ENCODE measurements at places on chromosomes 1 and 21.

- peak; percentile 60 for DNase-seq
Measured at GRCh38 chr1:75438355-75438754, 172.6 kb downstream of the SLC44A5 start.

DNA sequence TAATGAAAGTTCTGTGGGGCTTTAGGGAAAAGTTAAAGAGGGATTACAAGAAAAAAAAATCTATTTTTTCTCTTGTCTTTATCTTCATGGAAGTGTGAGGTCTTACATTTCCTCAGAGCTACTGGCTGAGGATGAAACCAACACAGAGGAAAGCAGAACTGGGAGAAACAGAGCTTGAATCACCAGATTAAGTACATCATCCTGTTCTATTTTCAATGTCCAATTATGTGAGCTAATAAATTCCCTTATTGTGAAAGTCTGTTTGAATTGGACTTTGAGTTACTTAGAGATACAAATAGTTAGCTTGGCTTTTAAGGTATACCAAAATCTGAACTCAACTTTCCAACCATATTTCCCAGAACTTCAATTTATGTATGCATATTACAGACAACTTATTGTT, 69.2 kb downstream of the LPGAT1 start:
- DNase-seq: no peak

GRCh38 chr1:19057784-19058475, 101.5 kb upstream of the IFFO2 start:
- no peak for DNase-seq

DNA sequence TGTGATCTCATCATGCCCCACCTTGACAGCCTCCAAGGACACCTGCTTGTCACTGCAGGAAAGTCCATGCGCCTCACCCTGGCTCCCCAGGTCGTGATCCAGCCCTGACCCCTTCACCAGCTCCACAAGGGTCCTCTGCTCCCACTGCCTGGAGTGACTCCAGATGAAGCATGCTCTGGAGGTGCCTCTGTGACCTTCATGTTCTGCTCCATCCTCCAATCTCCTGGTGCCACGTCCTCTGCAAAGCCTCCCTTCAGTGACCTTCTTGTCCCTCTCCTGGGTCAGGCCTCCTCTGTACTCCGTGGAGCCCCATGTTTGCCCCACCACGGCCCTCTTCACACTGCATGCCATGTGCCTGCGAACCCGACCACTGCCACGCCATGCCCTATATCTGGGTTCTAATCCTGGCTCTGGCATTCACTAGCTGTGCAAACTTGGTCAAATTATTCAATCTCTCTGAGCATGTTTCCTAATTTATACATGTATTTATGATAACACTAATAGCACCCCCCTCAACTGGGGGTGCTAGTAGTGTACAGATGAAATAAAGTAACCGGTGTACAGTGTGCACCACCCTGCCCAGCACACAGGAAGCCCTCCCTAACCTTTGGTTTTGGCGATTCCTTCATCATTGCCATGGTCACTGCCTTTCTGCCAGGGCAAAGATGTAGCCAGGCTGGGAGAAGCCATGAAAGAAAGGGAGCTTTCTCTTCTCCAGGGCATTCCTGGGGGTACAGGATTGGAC, 77.4 kb downstream of the STUM start:
- DNase-seq: no peak

GRCh38 chr1:9183898-9184297, 50.7 kb upstream of the H6PD start:
- no peak for DNase-seq

GRCh38 chr1:236181059-236181458, 38.7 kb downstream of the GPR137B start:
- no peak for DNase-seq

- no peak for DNase-seq
Measured at GRCh38 chr1:86447198-86447790, 21.4 kb upstream of the CLCA1 start.

DNA sequence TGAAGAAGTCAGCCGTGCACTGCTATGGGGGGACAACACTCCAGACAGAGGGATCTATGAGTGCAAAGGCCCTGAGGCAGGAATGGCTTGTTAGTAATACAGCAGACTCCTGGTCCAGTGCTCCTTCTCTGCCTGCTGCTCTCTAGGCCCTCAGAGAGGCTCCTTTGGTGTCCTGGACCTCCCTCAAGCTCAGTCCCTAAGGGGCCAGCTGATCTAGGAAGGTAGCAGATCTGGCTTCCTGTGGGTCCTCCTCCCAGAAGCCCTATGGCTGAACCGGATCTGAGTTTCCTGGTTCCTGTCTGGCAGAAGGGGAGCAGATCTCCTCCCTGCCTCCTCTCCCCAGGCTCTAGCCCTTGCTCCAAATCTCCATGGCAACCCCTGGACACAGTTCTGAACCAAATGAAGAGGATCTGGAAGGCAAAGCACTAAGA, at the start of gene LDLRAD2:
TSS of gene LDLRAD2 (plus strand) at position 391 of the 431 bp plus-strand sequence. CDS start 187 bp downstream, outside the sequence.
- DNase-seq: no peak

DNA sequence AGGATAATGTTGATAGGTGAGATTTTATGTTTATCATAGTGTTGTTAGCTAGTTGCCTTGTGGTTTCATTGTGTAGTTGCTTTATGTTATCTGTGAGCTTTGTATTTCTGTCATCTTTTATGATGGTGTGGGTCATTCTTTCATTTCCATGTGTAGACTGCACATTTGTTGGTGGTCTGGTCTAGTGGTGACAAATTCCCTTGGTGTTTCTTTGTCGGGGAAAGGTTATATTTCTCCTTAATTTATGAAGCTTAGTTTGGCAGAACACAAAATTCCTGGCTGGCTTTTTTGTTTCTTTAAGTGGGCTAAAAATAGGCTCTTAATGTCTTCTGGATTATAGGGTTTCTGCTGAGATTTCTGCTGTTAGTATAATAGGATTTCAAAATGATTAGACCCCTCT, 347.2 kb upstream of the ADAMTS5 start:
- no peak for DNase-seq

- DNase-seq: no peak
Measured at GRCh38 chr1:19640363-19641316, 3.5 kb upstream of the NBL1 start.

DNA sequence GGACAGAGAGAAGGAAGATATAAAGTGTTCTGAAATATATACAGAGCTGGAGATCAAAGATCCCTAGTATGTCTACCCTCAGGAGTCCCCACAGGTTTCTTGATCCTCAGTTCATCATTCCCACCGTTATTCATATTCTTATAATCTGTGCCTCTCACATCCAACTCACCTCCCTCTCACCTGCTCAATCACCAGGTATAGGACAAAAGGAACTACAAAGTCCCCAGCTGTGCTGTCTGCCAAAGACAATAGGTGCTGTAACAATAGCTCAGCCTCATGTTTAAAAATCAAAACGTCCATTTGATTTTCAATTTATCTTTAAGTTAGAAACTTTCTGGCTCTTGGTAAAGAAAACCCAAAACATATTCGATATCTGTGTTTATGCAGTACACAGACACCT, 121.1 kb upstream of the PKN2 start:
- no peak for DNase-seq

DNA sequence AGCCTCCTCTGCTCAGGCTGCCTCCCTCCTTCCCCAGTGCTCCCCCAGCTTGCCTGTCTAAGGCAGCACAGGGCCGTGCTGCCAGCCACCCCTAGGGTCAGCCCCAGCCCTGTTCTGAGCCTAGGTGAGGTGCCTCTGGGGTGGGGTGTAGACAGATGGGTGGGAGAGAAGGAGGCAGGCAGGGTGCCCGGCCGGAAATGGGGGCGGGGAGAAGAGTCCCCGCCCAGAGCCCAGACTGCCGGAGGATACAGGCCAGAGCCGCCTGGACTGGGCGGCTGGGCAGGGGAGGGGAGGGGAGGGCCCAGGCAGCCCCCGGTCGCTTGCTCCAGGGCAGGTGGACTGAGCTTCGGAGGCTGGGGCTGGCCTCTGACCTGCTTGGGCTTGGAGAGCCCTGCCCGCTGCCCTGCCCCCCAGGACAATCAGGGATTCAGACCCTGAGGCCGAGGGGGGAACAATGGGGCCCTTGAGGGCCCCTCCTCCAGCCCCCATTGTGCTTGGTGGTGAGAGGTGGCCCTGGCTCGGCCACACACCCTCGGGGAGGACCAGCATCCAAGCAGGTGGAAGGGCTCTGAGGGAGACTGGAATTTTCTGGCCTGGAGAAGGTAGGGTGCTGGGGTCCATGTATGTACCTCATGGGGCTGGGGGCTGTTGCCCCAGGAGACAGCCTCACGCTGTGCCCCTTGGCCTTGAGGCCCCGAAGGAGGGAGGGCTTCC, at the start of gene GJC2:
TSS of gene GJC2 (plus strand) at position 525 of the 714 bp plus-strand sequence. CDS start 7,829 bp downstream, outside the sequence.
- no peak for DNase-seq

GRCh38 chr1:105083611-105084010, 1333.9 kb downstream of the AMY1C start:
- DNase-seq: no peak

- no peak for DNase-seq
Measured at GRCh38 chr1:85608851-85609250, 28.3 kb downstream of the CCN1 start.

- no peak for DNase-seq
Measured at GRCh38 chr1:33322870-33323585, 2.1 kb upstream of the A3GALT2 start.

- DNase-seq: no peak
Measured at GRCh38 chr1:160789702-160790611, 6.0 kb upstream of the LY9 start.

GRCh38 chr1:67339623-67340343, 32.1 kb downstream of the IL12RB2 start:
- DNase-seq: no peak

- no peak for DNase-seq
Measured at GRCh38 chr1:26096471-26096870, 15.2 kb upstream of the PDIK1L start.

DNA sequence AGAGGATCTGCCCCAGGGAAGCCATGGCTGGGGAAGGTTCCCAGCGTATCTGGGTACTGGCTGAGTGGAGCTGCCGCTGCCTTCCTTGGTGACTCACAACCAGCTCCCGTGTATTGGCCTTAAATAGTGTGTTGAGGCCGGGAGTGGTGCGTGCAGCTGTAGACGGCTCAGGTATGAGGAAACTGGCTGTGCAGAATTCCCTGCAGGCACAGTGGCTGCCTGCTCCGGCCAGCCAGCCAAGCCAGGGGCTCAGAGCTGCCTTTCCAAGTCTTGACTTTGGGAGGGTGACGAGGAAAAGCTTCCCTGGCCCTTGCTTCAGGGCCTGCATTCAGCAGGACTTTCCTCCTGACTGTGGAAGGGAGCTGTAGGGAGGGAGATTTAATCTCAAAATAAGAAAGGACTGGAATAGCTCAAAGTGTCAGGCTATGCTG, at the start of gene VTCN1:
TSS of gene VTCN1 (minus strand) at position 97 of the 431 bp plus-strand sequence. CDS start at position 25, 72 bp downstream.
- DNase-seq: no peak

DNA sequence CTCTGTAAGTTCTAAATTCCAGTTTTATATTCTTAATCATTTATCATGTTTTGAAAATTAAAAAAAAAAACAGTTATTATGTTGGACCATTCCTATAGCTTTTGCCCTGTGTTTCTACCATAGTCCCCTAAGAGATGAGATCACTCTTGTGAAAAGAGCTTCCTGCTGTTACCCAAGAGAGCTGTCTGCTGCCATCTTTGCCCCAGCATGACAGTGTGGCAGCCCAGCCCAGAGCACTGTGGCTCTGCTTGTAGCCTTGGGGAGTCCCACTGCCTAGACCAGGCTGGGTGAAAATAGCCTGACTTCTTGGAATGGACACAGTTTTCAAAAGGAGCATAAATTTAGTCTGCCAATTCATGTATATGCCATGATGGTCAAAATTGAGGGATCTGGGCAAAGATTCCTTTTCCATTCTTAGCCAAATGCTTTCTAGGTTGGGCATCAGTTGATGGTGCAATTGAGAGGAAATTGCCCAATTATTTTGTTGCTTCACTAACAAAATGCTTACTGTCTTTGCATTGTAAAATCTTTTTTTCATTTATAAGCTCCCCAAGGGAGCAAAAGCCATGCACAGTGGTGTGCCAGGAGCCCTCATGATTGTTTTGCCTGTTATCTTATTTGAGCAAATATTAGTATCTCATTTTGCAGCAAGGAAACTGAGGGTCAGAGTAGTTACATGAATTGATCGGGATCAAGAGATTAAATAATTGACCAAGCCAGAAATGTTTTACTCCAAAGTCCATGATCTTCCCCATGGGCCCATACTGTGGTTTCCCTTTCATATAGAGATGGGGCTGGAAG, 72.8 kb downstream of the ETS2 start:
- no peak for DNase-seq

DNA sequence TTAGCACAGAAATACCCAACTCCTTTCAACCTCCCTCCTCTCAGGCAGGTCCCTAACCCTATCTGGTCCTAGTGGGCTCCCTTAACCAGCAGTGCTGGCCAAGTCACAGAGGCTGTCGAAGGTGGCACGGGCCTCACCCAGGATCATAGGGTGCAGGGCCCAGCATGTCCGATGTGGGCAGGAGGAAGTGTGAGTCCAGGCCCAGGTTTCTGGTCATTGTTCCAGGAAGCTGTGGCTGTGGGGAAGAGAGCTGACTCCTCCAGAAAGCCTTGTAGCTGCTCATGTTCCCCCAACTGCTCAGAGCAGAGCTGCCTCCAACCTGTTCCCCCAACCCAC, 2.4 kb downstream of the CCDC17 start:
- DNase-seq: no peak

GRCh38 chr1:96145492-96145891, 576.1 kb upstream of the PTBP2 start:
- no peak for DNase-seq

GRCh38 chr1:66003690-66004089, 211.0 kb downstream of the PDE4B start:
- DNase-seq: no peak

DNA sequence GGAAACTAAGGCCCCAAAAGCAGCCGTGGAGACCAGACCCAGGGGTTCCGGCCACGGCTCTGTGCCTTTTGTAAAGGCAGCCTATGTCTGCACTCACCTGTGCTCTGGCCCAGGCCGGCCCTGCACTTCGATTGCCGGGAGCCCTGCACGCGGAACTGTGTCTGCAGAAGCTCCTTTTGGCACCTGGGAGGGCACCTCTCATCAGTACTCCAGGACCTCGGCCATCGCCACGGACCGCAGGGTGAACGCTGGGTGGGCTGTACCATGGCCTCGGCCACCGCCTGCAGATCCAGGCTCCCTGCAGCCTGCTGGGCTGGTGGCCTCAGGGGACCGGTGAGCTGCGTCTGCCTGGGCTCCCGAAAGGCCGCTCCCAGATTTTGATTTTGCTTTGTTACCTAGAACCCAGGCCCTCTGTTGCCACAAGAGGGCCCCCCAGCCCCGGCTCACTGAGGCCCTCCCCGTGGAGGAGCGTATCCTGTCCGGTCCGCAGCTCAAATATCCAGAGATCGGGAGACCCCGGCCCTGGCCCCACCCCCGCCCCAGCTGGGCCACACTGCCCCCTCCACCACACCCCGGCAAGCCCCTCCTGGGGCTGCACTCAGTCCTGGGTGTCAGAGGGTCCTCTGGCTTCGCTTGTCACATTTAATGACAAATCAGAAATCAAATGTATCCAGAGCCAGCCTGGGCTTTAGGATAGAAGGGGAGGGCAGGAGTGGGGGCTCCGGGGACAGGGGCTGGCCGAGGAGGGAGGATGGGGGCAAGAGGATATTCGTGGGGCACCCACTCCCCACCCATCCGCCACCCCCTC, 60.2 kb upstream of the PDE9A start:
- DNase-seq: peak; percentile 83

All from OCI-M1 (cell line).